Pancreas (tissue), 10 donors: ENCODE measurements at places on chromosomes 11 and 22. TPM values are rescaled to one million over a fixed set of nuclear protein-coding genes. Genes with fewer than 3 reads are reported as not detected.

The EPS8L2 gene
- 286 TPM for polyA plus RNA-seq

The PAMR1 gene
- polyA plus RNA-seq: 0.42 TPM

GRCh38 chr11:2975594-2975993, 16.5 kb downstream of the NAP1L4 start:
- DNase-seq: no peak

DNA sequence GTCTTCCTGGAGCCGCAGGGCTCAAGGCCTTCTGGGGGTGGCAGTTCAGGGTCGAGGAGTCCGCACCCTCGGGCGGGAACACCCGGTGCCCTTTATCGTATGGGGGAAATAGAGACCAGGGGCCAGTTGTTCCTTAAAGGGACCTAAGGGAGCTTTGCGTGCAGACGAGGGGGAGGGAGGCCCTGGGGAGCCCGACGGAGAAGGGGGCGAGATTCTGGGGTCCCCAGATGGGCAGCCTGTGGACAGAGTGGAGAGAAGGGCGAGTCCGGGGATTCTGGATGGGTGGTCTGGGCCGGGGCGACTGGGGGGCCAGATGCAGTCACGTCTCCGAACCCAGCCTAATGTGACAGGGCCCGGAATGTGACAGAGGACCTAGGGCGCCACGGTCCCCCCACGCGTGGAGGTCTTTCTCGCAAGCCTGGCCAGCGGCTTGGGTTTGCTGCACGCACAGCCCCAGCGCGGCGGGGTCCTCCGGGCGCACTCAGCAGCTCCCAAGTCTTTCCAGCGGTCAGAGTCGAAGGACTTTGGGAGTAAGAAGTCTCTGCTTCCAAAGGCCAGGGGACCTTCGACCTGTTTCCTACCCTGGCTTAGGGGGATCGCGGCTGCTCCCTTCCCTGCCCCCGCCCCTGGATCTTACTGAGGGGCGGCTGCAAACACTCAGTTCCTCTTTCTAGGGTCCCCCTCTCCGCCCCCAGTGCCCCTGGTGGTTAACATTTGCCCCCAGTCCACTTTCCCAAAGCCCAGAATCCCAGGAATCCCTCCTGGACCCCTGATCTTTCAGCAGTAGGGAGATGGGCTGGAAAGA, 547 bp downstream of the TUBA8 start:
- DNase-seq: no peak
